ENCODE measurements at places on chromosomes 7 and 10.

- no peak for DNase-seq
Observed at GRCh38 chr7:140005754-140006503, 56.8 kb downstream of the PARP12 start.

DNA sequence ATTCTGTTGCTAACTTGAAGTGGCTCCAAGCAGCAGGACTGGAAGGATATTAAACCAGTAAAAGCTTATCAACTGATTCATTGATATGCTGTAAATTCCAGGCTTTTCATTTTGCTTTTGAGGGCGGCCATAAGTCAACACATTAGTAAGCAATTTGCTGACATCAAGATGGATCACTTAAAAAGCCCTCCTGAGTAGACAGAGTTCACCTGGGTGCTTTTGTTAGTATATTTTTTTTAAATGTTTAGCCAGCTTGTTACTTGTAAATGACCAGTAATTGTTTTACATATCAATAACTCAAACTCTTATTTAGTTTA is 26.5 kb downstream of the RNF32 start:
- no peak for DNase-seq

- DNase-seq: no peak
Observed at GRCh38 chr7:79464051-79464450, 10.6 kb upstream of the MAGI2 start.

DNA sequence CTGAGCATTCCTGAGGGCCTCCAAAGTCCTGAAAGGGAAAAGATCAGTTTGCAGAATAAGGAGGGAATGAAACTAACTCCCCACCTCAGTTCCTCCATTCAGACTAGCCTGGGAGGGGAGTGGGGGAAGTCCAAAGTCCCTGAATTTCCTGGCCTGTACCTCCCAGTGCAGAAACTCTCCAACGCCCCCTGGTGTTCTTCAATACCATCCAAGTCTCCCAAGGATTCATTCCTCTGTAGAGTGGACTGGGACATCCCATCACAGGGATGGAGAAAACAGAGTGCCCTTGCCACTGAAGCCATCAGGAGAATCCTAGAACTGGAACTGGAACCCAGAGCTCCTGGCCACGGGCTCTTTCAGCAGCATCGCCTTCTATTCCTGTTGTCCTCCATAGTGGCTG is 1.6 kb upstream of the COL13A1 start:
- no peak for DNase-seq

- peak; percentile 28 for DNase-seq
Observed at GRCh38 chr7:21944616-21945453, 864 bp downstream of the CDCA7L start.

DNA sequence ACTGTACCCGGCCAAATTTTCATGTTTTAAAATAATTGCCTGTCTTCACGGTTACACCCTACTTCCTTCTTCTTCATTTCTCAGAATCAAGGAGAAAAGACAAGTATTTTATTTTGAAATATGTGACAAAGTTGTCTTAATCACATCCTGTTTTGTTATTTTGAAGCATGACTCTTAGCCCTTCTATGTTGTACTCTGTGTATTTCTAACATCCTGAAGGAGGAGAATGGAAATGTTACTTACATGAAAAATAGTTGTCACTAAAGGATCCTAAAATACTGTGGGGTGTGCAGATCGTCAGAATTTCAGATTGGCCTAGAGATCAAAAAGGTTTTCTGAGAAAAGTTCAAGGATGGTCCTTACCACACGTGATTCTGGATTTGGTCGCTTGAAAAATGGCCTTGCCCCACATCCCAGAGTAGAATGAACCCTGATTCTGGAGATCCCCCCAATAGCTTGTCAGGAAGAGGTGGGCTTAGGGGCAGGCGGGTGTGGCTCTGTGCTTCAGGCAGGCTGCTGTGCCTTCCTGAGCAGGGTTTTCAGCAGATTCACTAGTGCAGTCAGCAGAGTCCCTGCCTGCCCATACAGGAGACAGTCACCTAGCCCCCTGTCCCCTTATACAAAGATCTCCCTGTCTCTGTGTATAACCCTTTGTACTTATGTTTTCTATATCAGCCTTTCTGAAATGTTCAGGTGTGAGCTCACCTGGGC is 8.6 kb downstream of the UPP1 start:
- no peak for DNase-seq

- no peak for DNase-seq
Observed at GRCh38 chr7:121753944-121754343, 119.0 kb upstream of the PTPRZ1 start.

DNA sequence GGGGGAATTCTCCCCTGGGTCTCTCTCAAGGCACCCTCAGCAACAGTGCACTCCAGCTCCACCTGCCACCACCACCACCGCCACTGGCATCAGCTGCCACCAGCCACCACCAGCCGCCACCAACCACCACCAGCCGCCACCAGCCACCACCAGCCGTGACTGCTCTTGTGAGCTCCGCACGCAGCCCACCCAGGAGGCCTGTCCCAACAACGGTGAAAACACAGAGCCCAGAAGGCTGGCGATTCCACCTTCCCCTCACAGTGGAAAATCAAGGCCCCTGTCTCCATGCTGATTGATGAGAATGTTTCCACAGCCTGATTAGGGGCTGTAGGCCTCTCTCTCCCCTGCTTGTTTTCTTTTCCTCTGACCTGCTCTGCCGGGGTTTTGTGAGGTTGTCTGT is 41.1 kb downstream of the COBL start:
- no peak for DNase-seq

GRCh38 chr10:108789919-108790318 is 1133.4 kb downstream of the XPNPEP1 start:
- no peak for DNase-seq

GRCh38 chr10:49184642-49185111 is 3.5 kb downstream of the TMEM273 start:
- no peak for DNase-seq

GRCh38 chr7:100865938-100866728 is 1.1 kb upstream of the TRIP6 start:
- no peak for DNase-seq

- no peak for DNase-seq
Observed at GRCh38 chr7:73470208-73470607, 36.6 kb downstream of the FZD9 start.

GRCh38 chr10:104333032-104333727 is 5.1 kb downstream of the ITPRIP start:
- no peak for DNase-seq

DNA sequence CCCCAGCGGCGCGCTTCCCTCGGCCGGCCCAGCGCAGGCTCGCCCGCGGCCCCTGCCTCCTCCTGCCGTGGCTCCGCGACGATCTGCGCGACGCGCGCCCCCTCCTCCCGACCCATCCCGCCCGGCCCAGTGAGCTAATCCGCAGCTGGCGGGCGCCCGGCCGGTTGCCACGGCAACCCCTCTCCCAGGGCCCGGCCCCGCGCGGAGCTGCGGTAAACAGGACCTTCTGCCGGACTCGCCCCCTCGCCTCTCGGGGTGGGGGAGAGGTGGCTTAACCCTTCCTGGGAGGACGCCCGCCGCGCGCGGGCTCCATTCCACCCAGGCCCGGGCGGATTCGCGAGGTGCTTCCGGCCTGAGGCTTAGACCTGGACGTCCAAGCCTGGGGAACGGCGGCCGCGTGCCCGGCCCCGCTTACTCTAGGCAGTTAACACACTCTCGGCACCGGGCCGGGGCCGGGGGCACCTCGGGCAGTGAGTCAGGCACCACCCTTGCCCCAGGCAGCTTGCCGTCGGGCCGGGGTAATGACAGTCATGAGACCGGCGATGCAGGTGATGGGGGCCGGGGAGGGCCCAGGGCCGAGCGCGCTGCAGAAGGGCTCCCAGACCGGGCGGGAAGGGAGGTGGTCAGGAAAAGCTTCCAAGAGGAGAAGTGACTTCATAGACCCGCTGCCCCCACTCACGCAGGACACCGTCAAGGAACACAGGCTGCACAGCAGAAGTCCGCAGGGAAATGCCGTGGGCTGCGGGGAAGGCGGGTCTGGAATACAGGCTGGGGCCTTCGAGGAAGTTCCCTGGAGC is at the start of gene DENND2A:
Gene DENND2A (minus strand): TSS at position 87 of the 797 bp plus-strand sequence. CDS start 38,416 bp downstream, outside the sequence.
- DNase-seq: no peak

DNA sequence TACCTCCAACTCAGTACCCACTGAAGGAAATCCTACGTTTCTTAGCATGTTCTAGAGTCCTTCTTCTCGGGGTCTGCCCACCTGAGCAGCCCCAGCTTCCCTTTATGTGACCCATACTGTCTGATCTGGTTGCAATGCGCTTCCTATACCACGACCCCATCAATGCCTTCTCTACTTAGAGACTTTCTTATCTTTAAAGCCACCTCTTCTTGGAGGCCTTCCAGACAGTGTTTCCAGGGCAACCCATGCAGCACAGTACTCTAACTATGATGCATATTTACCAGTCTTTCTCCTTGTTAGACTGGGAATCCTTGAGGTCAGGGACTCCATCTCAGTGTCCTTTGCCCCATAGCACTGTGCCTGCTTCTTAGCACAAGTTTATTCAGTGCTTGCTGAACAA is 54.5 kb upstream of the SLF2 start:
- no peak for DNase-seq

DNA sequence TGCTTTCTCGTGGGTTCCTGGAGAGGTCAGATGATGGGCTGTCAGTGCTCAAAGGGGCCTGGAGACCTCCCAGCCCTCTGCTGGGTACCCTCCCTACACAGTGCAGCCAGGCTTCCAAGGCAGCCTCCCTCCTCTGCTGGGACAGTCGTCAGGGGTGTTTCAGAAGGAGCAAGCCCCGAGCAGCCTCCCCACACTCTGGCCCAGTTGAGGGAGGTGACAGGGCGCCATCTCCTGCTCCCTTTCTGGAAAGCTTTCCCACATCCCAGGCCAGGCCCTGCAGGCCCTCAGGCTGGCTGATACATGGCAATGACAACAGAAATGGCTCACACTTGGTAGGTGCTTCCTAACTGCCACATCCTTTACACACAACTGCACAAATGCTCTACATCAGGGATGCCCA is 32.1 kb downstream of the KCNMA1 start:
- no peak for DNase-seq

DNA sequence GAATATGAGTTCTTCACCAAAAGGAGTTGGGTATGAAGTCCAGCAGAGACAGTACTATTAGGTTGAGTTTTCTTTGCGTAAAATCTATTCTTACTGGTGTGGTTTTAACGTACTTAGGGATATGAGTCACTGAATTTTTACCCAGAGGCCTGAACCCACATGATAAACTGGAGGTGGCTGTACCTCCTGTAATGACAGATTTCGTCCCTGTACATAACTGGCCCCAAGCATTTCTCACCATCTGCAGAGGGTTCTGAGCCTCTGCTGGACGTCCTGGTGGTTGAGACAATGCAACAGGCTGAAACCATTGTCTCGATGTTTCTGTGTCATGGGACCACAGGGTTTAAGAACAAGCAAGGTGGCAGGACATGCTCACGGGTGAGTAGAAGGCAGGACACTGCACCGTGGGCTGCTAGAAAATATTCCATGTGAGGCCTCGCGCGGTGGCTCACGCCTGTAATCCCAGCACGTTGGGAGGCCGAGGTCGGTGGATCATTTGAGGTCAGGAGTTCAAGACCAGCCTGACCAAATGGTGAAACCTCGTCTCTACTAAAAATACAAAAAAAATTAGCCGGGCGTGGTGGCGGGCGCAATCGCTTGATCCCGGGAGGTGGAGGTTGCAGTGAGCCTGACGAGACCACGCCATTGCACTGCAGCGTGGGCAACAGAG is 233.9 kb downstream of the DNAJB6 start:
- DNase-seq: no peak

DNA sequence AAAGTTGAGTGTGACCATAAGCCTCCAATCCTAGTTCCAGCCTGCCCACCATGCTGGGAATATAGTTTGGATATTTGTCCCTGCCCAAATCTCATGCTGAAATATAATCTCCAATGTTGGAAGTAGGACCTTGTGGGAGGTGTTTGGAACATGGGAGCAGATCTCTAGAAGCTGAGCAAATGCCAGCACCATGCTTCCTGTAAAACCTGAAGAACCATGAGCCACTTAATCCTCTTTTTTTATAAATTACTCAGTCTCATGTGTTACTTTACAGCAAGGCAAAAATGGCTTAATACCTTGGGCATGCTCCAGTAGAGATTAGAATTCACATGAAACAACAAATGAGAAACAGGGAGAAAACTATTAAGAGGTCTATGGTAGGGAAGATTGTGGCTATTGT is 27.2 kb downstream of the STEAP1 start:
- no peak for DNase-seq

GRCh38 chr7:16753932-16754855 is 639 bp downstream of the TSPAN13 start:
- no peak for DNase-seq

GRCh38 chr10:87505366-87506111 is 846 bp downstream of the MINPP1 start:
- DNase-seq: peak; percentile 17

DNA sequence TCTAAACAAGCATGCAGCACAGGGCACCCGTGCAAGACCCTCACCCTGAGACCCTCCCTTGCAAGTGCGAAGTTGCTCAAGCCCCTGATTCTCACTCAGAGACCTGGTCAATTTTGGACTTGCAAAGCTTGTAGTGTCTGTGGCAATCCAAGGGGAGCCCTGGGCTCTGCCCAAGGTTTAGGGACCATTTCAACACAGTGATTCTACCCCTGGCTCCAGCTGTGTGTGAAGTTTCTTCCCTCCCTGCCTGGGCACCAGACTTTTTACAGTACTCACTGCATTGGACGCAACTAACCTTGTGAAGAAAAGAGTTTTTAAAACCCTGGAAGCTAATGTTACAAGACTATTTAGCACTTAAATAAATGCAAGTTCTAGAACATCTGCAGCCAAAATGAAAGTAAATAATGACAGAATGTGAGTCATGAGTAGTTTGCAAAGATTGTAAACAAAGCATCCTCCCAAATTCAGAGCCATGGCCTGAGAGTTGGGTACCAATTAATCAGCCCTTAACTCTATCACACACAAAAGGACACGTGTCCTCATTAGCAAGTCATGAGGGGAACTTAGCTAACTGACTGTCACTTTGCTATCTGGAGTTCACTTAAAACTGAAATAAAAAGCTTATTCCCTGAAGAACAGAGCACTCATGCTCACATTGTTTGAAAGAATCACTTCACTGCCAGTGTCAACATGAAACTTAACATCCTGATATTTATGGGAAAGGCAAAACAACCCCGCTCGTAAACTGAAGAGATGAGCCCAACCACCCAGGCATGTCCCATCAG is 48.1 kb downstream of the RGS10 start:
- DNase-seq: no peak

Data from stimulated activated CD4-positive, alpha-beta T cell treated with anti-CD3 and anti-CD28 coated beads, Interleukin-12 subunit alpha, Interleukin-12 subunit beta, amount 100 ng/mL, for 48 hours (primary cell).